ENCODE measurements at places on chromosomes 7 and 10.

DNA sequence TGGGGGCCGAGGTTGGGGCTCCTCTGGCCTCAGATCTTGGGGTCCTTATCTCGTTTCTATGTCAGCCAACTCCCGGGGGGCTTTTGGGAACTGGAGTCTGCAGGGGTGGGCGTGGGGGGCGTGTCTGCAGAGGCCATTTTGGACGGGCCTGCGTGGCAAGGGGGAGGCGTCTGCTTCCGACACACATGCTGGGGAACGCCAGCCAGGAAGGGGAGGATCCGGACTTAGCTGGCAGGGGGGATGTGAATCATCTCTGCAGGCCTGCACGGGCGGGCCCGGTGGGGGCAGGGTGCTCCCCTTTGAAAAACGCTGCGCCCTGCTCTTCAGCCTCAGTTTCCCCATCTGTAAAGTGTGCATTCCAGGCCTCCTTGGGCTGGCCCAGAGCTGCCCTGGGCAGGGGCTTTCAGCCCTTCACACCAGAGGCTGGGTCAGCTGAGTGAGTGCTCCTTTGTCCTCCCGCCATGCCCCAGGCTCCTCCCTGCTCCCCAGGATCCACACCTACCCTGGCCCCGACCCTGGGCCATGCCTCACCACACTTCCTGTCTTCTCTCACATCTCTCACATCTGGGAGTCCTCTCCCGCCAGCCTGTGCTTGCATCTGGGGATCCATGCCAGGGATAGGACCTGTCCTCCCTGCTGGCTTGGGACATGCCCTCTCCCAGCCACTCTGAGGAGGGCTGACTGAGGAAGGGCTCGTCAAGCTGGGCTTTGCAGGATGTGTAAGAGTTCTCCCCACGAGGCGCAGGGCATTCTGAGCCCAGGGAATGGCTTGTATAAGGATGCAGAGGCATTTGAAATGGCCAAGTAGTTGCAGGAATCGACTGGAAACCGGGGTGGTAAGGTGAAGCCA is 172.6 kb upstream of the TNRC18 start:
- H3K4me3 ChIP-seq: peak overlapping the region; percentile 53
- no peak for DNase-seq
- H3K27me3 ChIP-seq: no peaks in the 10 kb centered on the region
- H3K36me3 ChIP-seq: no peaks in the 10 kb centered on the region

DNA sequence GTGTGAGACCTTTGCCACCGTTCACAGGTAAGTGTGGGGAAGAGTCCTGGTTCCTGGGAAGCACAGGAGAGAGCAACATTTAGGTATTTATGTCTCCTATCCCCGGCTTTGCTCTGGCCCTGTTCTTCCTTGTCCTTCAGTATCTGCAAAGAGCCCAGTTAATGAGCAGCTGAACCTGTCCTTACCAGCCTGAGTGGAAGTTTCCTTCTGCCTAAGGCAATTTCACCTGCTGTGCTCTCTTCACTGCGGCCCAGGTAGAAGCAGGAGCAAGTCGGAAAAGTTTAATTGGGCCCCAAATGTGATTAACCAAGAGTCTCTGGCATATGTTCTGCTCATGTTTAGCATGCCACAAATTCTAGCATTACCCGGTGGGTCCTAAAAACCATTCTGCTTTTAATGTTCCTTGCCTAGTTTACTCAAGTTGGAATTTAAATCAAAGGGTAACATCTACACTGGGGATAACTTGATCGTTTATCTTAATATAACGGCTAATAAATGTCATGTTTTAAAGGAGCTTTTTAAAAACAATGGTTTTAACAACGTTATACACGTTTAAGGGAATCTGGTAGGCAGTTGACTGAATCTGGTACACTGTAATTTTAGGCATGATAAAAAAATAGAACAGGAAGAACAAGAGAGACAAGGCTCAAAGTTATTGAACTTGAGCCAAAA is 817.1 kb downstream of the TYW1 start:
- no peaks in the 10 kb centered on the region for H3K36me3 ChIP-seq
- H3K27me3 ChIP-seq: no peaks in the 10 kb centered on the region
- no peak overlapping the region for H3K27ac ChIP-seq
- H3K4me3 ChIP-seq: no peak overlapping the region

DNA sequence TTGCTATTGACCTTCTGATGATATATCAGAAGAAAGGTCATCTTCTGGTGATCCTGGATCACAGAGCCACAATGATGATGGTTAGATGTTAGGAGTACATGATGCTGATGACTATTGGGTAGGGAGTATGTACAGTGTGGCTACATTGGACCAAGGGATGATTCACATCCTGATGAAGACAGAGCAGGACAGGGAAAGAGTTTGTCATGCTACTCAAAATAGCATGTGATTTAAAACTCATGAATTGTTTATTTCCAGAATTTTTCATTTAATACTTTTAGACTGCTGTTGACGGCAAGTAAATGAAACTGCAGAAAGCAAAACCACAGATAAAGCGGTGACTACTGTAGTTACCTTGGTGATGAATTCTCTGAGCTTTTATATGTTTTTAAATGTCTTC is 397.3 kb downstream of the PPP1R3A start:
- H3K36me3 ChIP-seq: no peaks in the 10 kb centered on the region
- no peak overlapping the region for H3K4me3 ChIP-seq
- H3K27me3 ChIP-seq: no peaks in the 10 kb centered on the region
- no peaks in the 10 kb centered on the region for H3K4me1 ChIP-seq
- no peak overlapping the region for H3K27ac ChIP-seq
- DNase-seq: no peak

DNA sequence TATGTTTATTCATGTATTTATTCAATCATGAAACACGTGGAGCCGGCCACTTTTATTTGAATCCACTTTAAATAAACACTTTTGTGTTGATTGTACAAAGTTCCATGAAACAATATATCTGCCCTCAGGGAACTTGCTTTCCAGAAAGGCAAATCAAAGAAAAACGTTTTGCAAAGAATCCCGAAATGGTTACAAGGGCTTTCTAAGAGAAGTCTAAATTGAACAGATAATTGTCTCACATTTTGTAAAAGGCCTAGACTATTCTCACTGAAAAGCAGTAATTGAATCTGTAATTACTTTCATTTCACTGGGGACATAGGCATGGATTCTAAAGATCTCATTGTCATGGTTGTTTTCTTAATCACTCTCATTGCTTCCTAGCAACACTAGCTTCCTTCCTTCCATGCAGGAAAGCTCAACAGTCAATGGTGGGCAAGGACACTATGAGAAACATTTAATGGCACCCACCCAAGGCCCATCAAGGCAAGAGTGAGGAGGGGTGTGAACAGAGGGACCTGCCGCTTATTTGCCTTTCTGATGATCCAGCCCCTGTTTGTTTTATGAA is 622.4 kb upstream of the C7orf33 start:
- no peaks in the 10 kb centered on the region for H3K36me3 ChIP-seq
- no peak for DNase-seq
- no peaks in the 10 kb centered on the region for H3K27me3 ChIP-seq
- H3K4me3 ChIP-seq: no peak overlapping the region
- no peak overlapping the region for H3K27ac ChIP-seq

GRCh38 chr7:73716318-73716890 is 3.1 kb downstream of the STX1A start:
- no peak overlapping the region for H3K4me3 ChIP-seq
- no peaks in the 10 kb centered on the region for H3K27me3 ChIP-seq
- H3K27ac ChIP-seq: peak overlapping the region; percentile 71
- H3K36me3 ChIP-seq: no peaks in the 10 kb centered on the region

- no peak for DNase-seq
- peak overlapping the region; percentile 81 for H3K4me3 ChIP-seq
- H3K36me3 ChIP-seq: no peaks in the 10 kb centered on the region
- H3K27me3 ChIP-seq: no peaks in the 10 kb centered on the region
- peak overlapping the region; percentile 95 for H3K27ac ChIP-seq
These were observed 1.0 kb upstream of the ZNF800 start for GRCh38 chr7:127393368-127394058.

DNA sequence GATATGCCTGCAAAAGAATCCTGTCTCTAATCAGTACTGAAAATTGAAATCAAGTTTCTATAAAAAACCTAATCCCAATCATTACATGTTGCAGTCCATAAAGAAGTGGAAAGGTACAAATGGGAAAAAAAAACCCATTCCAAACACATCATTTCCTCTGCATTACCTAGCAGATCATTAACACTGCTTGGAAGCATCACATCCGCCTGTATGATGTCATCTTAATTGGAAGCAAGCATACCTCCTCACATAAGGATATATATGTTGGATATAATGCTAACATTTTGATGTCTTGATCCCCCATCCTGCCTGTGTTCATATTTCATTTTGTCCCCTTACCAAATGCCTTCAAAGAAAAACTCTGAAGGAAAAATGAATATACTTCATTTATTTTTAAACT is 241.3 kb upstream of the AOAH start:
- H3K4me1 ChIP-seq: no peaks in the 10 kb centered on the region
- no peak overlapping the region for H3K4me3 ChIP-seq
- DNase-seq: no peak
- H3K27ac ChIP-seq: no peak overlapping the region
- no peaks in the 10 kb centered on the region for H3K27me3 ChIP-seq

GRCh38 chr10:132882069-132882951 is 60.1 kb downstream of the CFAP46 start:
- no peaks in the 10 kb centered on the region for H3K27me3 ChIP-seq
- H3K27ac ChIP-seq: no peak overlapping the region
- H3K36me3 ChIP-seq: no peaks in the 10 kb centered on the region

GRCh38 chr7:74454021-74454924 is 567 bp downstream of the GTF2IRD1 start:
- no peak for DNase-seq
- peak overlapping the region; percentile 97 for H3K27ac ChIP-seq
- no peaks in the 10 kb centered on the region for H3K36me3 ChIP-seq
- peaks cover 31% of the 10 kb centered on the region for H3K4me1 ChIP-seq
- H3K4me3 ChIP-seq: peak overlapping the region; percentile 96

- no peaks in the 10 kb centered on the region for H3K36me3 ChIP-seq
- no peak overlapping the region for H3K4me3 ChIP-seq
- H3K4me1 ChIP-seq: peaks cover 97% of the 10 kb centered on the region
- H3K27ac ChIP-seq: peak overlapping the region; percentile 88
- H3K27me3 ChIP-seq: no peaks in the 10 kb centered on the region
These were observed 71.5 kb downstream of the ZMIZ1 start for GRCh38 chr10:79140085-79140793.

- H3K4me1 ChIP-seq: no peaks in the 10 kb centered on the region
- no peaks in the 10 kb centered on the region for H3K27me3 ChIP-seq
- no peak overlapping the region for H3K4me3 ChIP-seq
- H3K36me3 ChIP-seq: no peaks in the 10 kb centered on the region
These were observed 92.6 kb downstream of the PTPRE start for GRCh38 chr10:127999297-128000129.

GRCh38 chr7:17593819-17594419 is 295.5 kb downstream of the AHR start:
- no peaks in the 10 kb centered on the region for H3K4me1 ChIP-seq
- H3K27ac ChIP-seq: no peak overlapping the region
- H3K4me3 ChIP-seq: no peak overlapping the region
- H3K27me3 ChIP-seq: no peaks in the 10 kb centered on the region
- DNase-seq: no peak

DNA sequence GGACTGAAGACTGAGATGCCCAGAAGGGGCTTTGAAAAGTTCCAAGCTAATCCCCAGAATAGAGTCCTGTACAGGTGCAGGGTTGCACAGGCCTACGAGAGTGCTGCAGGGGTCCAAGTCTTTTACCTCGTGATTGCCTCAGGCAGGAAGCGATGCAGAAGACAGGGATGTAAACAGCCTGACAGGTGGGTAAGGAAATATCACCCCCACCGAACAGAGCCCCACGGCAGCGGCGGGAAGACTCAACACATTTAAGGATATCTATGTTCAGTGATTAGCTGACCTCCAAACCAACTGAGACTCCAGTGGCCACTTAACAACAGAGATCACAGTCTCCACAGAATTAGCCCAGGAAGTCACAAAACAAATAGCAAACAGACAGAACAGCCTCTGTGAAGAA is 73.9 kb upstream of the VIPR2 start:
- H3K4me3 ChIP-seq: no peak overlapping the region
- H3K27me3 ChIP-seq: no peaks in the 10 kb centered on the region
- H3K27ac ChIP-seq: no peak overlapping the region
- H3K36me3 ChIP-seq: no peaks in the 10 kb centered on the region

- no peaks in the 10 kb centered on the region for H3K36me3 ChIP-seq
- no peaks in the 10 kb centered on the region for H3K27me3 ChIP-seq
- no peak overlapping the region for H3K27ac ChIP-seq
- no peak for DNase-seq
- H3K4me1 ChIP-seq: no peaks in the 10 kb centered on the region
These were observed 400.0 kb downstream of the PHF14 start for GRCh38 chr7:11373546-11374142.

DNA sequence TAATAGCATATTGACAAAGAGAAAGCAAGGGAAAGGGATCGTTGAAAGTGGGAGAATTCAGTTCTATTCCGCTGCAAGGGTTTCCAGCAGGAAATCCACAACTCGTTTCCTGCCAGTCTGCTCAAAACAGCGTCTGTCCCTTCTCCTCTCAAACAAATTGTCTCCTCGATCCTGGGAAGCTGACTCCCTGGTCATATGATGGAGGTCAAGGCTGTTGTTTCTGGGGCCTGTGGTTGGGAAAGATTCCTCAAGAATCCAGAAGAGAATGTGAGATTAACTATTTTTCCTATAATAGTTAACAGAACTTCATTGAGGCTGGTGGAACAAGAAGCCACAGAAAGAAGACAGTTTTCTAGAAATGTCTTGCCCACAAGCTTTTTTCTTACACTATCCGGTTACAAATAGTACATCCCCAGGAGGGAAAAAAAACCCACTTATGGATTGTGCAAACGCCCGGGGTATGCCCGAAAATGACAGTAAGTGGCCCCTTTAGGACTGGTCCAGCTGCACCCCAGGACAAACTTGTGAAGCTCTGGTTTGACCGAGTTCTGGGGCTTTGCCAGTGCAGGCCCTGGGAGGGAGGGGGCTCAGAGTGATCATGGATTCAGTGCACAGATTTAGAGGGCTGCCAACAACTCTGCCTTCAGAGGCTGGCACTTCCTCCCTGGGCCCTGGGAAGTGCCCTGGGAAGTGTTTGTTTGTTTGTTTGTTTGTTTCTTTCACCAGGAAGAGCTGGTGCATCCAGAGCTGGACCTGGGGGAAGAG is 49.4 kb upstream of the CTBP2 start:
- H3K4me3 ChIP-seq: no peak overlapping the region
- H3K36me3 ChIP-seq: no peaks in the 10 kb centered on the region
- H3K27ac ChIP-seq: peak overlapping the region; percentile 60
- no peaks in the 10 kb centered on the region for H3K4me1 ChIP-seq

DNA sequence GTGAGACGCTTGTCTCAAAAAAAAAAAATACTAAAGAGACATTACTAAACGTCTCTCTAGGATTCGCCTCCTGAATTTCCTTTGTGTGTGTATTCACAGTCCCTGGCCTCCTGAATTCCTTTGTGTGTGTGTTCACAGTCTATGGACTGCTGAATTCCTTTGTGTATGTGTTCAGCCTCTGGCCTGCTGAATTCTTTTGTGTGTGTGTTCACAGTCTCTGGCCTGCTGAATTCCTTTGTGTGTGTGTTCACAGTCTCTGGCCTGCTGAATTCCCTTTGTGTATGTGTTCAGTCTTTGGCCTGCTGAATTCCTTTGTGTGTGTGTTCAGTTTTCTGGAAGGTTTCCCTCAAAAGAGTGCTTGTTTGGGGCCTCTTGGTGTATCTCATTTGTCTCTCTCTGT is 8.2 kb downstream of the BMS1 start:
- no peak overlapping the region for H3K4me3 ChIP-seq
- H3K27me3 ChIP-seq: no peaks in the 10 kb centered on the region
- peaks cover 3% of the 10 kb centered on the region for H3K36me3 ChIP-seq
- H3K27ac ChIP-seq: no peak overlapping the region
